Thymus (tissue), 14 donors: ENCODE measurements at places on chromosomes 5 and 9. TPM values are rescaled to one million over a fixed set of nuclear protein-coding genes. Genes with fewer than 3 reads are reported as not detected.

DNA sequence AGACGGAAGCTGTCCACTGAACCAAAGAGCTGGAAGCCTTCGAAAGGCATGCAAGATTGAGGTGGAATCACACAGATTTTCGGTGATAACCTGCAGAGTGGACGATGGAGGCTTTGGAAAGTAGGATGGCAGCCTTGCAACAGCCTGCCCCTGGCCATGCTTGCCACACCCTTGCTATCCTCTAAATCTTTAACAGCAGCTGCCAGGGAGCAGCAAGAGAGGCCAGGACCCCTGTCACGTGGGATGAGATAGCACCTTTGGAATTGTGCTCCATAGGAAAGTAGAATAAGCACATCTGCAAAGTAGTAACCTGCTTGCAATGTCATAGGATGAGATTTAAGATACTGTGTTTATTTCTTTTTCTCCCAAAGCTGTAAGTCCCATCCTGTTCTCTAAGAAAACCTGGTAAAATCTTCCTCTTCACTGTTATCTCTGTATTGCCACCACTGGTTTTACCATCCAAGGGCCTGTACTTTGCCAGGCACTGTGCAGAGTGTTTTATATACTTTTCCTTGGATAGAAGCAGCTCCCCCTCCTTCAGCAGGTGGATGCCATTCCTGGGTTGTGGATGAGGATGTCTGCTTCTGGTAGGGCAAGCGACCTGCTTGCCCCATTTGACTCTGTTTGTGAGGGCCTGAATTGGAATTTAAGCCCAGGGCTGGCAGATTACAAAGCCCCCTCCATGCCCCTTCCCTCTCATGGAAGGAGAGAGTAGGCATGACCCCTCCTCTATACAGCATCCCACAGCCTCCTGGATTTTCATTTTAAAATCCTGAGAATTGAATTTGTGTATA is 10.1 kb downstream of the TRIO start:
- no peak for DNase-seq
- H3K4me3 ChIP-seq = no peak overlapping the region
- no peaks in the 10 kb centered on the region for H3K36me3 ChIP-seq
- H3K27me3 ChIP-seq = no peaks in the 10 kb centered on the region
- H3K27ac ChIP-seq = no peak overlapping the region

DNA sequence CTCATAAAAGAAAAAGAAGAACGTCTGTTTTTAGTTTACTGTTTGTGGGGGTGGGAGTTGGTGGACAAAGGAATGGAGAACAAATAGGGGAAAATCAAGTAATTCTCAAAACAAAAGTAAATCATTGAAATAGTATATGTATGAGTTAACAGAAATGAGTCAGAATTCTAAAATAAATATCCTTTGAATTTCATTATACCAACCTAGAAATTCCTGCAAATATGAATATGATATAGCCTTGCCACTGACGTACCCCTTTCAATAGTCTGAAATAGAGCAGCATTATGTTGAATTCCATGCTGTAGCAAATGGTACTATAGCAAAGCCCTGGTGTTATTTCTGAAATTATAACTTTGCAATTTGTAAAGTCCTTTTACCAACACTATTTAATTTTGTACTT is 29.6 kb upstream of the DTWD2 start:
- no peaks in the 10 kb centered on the region for H3K27me3 ChIP-seq
- no peaks in the 10 kb centered on the region for H3K4me1 ChIP-seq
- no peak overlapping the region for H3K27ac ChIP-seq
- H3K36me3 ChIP-seq = no peaks in the 10 kb centered on the region
- DNase-seq = no peak

GRCh38 chr5:37724395-37725125 is 115.3 kb downstream of the GDNF start:
- no peak overlapping the region for H3K4me3 ChIP-seq
- peaks cover 9% of the 10 kb centered on the region for H3K36me3 ChIP-seq
- no peak for DNase-seq
- no peaks in the 10 kb centered on the region for H3K4me1 ChIP-seq
- H3K27me3 ChIP-seq = no peaks in the 10 kb centered on the region
- no peak overlapping the region for H3K27ac ChIP-seq

GRCh38 chr5:112594095-112594850 is 143.4 kb upstream of the APC start:
- H3K36me3 ChIP-seq = no peaks in the 10 kb centered on the region
- H3K4me3 ChIP-seq = no peak overlapping the region
- no peaks in the 10 kb centered on the region for H3K27me3 ChIP-seq
- H3K4me1 ChIP-seq = no peaks in the 10 kb centered on the region
- DNase-seq = no peak
- H3K27ac ChIP-seq = no peak overlapping the region

Gene IFNA2
- polyA plus RNA-seq = not detected
